ENCODE measurements at places on chromosomes 7 and 10.

- DNase-seq: no peak
Observed at GRCh38 chr10:17645621-17646345, 1.8 kb downstream of the STAM start.

- DNase-seq: peak; percentile 81
Observed at GRCh38 chr7:37109016-37109683, 339.5 kb downstream of the ELMO1 start.

GRCh38 chr7:46745707-46746090 lies 824.6 kb upstream of the IGFBP3 start:
- no peak for DNase-seq

DNA sequence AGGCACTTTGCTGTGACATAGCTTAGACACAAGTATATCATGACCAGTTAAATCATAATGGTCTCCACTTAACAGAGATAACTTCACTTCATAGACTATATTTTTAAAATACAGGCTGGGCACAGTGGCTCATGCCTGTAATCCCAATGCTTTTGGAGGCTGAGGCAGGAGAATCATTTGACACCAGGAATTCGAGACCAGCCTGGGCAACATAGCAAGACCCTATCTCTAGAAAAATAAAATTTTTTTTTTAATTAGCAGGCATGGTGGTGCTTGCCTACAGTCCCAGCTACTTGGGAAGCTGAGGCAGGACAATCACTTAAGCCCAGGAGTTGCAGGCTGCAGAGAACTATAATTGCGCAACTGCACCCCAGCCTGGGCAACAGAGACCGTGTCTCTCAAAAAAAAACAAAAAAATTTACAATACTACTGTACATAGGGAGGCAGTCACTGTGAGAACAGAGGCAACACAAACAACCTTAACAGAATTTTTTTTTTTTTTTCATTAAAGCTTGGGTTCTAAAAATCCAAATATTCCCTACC lies 105.1 kb downstream of the USP6NL start:
- no peak for DNase-seq

DNA sequence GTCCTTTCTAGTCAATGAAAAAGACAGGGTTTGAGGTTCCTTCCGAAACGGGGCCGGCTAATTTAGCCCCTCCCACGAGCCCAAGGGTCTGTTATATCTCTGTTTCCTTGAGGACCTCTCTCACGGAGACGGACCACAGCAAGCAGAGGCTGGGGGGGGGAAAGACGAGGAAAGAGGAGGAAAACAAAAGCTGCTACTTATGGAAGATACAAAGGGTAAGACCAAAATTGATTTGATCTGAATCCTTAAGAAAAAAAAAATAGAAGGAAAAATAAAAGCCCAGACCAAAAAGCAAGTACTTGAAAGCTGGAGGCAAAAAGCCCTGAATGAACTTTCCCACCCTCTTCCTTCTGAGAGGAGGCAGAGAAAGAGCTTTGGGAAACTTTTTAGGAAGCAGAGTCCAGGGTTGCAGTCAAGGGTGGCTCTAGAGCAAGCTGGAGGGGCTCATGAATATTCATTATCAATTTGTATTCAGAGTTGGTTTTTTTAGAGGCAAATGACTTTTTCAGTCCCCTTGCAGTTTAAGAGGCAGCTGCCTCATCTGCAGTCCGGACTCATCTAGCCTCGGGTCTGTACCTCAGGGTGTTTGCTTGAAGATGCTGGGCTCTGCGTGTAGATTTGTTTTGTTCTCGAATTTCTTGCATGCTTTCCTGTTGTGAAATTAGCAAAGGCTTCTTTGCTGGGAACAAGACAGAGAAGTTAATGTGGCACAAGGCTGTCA lies at the start of gene ENTPD1:
Gene ENTPD1, plus strand, starts transcription at position 123 of the 721 bp plus-strand sequence. Its CDS starts 77 bp downstream, at position 200.
- DNase-seq: peak; percentile 77

- DNase-seq: no peak
Observed at GRCh38 chr7:48096273-48096672, 7.2 kb downstream of the UPP1 start.

GRCh38 chr7:95859429-95859828 lies 87.1 kb downstream of the DYNC1I1 start:
- DNase-seq: no peak

- DNase-seq: no peak
Observed at GRCh38 chr7:150586068-150586784, 19.0 kb downstream of the GIMAP4 start.

DNA sequence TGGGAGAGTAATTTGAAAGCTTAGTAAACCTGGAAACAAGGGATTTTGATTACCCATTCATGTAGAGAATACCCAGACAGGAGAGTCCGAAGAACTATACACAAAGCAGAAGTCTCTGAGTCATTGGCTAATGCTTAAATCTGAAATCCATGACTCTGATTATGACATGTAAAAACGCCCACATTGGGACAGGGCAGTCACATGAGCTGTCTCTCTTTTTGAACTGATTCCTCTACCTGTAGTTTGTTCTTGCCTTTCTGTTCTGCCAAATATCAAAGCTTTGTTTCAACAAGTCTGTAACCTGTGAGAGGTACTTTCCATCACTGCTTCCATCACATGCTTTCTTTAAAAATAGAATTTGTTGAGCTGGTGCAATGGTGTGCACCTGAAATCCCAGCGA lies 4.3 kb upstream of the GPNMB start:
- DNase-seq: no peak

DNA sequence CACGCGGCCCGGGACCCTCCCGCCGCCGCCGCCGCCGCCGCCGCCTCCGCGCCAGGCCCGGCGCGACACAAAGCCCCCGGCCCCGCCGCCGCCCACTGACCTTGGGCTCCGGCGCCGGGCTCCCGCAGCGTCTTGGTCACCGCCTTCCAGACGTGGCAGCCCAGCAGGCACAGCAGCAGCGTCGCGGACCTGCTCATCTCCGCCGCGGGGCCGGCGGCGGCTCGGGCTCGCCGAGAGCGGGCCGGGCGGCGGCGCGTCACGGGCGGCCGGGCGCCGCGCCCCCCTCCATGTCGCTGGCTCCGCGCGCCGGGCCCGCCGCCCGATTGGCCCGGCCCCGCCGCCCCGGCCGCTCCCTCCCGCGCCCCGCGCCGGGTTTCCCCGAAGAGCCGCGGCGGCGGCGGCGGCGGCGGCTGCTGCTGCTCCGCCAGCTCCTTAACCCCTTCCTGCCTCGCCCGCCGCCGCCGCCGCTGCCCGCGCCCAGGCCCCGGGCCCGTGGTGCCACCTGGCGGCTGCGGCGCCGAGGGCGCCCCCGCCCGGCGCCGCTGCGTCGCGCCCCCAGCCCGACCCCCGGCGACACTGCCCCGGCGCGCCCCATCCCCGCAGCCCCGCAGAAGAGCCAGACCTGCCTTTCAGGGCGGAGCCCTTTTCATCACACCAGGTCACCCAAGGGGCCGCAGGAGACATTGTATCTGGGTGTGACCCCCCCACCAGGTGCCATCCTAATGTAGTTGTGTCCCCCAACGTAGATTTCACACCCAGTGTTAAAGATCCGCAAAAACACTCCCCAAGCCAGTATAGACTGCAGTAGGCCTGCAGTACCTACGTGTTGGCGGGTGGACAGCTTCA lies at the start of gene FAM171A1:
Gene FAM171A1, minus strand, starts transcription at position 434 of the 846 bp plus-strand sequence. Its CDS starts 237 bp downstream, at position 197.
- DNase-seq: peak; percentile 88

Measured in brain (organoid and tissue), 16 donors.